Activated T-cell treated with anti-CD3 and anti-CD28 coated beads for 24 hours (primary cell): ENCODE measurements at places on chromosomes 1 and 21.

GRCh38 chr1:174218983-174219382 lies 59.7 kb downstream of the RABGAP1L start:
- no peak for DNase-seq

DNA sequence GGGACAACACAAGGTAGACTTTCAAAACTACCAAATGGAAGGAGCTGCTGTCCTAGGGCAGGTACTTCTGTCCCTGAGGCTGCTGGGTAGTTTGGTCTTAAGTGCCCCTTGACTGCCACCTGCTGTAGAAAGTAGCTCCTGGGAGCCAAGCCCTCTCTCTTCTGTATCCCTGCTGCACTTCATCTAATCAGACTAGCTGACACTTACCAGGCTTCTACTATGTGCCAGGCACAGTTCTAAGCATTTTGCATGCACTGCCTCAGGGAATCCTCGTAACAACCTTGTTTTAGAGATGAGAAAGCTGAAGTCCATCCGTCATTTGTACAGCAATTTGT lies 15.9 kb upstream of the SRSF4 start:
- no peak for DNase-seq

GRCh38 chr1:83077411-83077810 lies 921.5 kb downstream of the TTLL7 start:
- DNase-seq: no peak

DNA sequence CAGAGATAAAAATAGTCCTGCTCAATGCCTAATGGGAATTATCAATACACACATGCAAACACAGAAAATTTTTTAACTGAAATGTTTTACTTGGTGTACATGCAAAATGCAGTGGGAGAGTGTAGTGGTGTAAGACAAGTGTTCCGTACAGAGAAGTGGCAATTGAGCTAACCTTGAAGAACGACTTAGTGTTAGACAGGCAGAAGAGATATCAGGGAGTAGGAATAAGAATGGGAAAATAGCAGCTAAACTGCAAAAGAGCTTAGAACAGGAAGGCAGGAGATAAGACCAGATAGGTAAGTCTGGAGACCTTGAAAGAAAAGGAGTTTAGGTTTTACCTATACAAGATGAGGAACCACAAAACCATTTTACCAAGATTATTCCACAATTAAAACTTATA lies 9.0 kb downstream of the USP24 start:
- DNase-seq: no peak

- DNase-seq: no peak
Observed at GRCh38 chr1:93221913-93222312, 41.4 kb downstream of the CCDC18 start.

- DNase-seq: no peak
Observed at GRCh38 chr1:232183802-232184201, 446.1 kb downstream of the SIPA1L2 start.

- no peak for DNase-seq
Observed at GRCh38 chr1:8104278-8105236, 78.4 kb upstream of the ERRFI1 start.

- DNase-seq: no peak
Observed at GRCh38 chr21:35046880-35047229, 2.2 kb downstream of the RUNX1 start.

DNA sequence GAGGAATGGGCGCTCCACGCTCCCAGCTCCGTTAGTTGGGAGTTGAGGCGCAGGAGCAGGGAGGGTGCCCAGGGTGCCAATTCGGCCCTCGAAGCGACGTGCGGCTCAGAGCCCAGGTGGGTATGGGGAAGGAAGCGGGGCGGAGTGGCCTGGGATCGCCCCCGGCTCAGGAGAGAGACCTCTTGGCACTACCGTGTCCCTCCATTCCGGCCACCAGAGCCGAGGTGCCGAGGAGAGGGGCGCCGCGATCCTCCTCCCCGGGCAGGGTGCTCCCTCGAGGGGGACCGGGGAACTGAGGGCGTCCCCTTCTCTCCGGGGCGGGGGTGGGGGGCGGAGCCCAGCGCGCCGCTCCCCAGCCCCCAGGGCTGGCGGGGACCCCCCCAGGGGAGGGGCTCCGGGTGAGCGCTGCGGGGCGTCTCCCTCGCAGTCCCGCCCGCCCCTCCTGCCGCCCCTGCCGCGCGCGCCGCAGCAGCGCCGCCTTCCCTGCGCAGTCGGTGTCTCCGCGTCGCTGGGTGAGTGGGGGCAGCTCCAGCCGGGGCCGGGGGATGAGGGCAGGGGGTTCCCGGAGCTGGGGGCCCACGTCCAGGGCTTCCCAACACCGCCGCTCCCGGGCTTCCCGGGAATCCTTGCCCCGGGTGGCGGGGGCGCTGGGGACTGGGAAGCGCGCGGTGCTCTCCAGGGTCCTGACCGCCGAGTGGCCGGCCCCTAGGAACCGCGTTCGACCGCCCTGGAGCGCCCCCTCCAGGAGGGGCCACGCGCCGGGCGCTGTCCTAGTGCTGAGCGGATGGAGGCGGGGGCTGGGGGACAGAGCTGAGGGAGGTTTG lies at the start of gene HPCA:
TSS of gene HPCA (plus strand) at position 488 of the 824 bp plus-strand sequence. CDS start 2,408 bp downstream, outside the sequence.
- no peak for DNase-seq

DNA sequence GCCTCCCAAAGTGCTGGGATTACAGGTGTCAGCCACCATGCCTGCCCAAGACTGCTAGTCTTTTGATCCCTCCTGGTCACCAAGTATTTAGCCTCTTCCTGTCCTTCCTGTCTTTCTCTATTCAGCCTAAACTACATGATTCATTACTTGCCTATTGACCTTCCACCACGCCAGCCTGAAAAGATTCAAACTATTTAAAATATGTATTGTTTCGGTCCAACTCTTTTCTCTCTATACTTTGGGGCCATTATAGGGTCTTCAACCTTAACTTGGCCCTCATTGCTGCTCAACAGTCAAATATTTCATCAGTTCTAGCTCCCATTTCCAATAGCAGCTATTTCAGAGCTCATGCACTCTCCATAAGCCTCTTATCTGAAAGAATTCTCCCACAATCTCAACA lies 153.0 kb downstream of the TNFSF18 start:
- DNase-seq: no peak

DNA sequence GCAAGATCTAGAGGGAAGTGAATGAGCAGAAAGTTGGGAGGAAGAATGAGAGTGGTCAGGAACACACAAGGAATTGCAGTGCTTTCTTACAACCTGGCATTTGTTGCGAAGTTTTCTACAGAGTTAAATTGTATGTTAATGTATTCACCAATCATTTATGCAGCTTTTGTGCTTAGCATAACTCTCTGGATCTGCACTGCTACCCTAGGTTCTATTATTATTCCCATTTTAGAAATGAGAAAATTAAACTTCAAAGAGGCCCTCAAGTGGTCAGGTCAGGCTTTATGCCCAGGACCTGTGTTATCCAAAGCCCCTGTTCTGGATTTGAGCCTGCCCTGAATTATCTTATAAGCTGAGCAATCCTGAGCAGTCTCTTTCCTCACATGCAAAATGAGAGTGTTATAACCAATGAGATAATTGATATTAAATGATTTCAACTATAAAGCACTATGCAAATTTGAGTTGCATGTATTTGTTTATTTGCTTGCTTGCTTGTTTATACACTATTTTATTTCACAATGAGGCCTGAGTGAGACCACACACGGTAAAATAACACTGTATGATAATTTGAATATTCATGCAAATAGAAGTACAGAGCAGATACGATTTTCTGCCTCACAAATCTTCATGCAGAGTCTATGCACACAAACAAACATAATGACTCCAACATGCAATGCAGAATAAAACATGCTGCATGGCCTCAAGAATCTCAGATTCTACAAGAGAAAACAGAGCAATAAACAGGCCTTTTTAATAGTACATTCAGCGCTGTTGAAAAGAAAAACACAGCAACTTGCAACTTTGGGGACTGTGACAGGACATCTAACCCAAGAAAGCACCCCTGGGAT lies 323.0 kb downstream of the PLPP3 start:
- DNase-seq: no peak

DNA sequence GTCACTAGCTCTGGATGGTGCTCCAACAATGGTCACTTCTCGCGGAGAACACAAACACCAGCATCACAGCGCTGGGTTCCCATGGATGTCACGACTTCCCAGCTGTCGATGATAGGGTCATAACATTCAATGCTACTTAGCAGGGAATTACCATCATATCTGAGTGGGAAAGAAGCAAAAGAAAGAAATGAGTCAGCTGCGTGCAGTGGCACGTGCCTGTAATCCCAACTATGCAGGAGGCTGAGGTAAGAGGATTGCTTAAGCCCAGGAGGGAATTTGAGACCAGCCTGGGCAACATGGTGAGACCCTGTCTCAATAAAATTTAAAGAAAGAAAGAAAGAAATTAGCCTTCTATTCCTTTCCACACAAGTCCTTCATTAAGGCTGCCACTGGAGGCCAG lies 3.6 kb upstream of the RABIF start:
- no peak for DNase-seq

GRCh38 chr1:203453016-203453415 lies 22.6 kb upstream of the PRELP start:
- no peak for DNase-seq

- DNase-seq: peak; percentile 63
Observed at GRCh38 chr1:5514527-5515183, 477.6 kb downstream of the NPHP4 start.

- no peak for DNase-seq
Observed at GRCh38 chr1:217018648-217019047, 295.4 kb upstream of the ESRRG start.

DNA sequence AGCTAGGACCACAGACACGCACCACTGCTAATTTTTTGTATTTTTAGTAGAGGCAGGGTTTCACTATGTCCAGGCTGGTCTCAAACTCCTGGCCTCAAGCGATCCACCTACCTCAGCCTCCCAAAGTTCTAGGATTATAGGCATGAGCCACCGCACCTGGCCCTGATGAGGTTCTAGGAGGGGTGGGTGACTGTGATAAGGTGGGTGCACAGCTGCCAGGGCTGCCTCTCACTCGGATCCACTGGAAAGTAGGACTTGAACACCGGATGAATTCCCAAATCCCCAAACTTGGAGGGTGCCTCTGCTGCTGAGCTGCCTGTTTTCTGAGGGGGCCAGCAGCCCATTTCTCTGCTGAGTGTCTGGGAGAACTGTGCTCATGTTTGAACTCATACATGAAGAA lies 68.2 kb upstream of the PARP1 start:
- no peak for DNase-seq

GRCh38 chr1:151799179-151800022 lies 5.8 kb downstream of the LINGO4 start:
- DNase-seq: no peak

- no peak for DNase-seq
Observed at GRCh38 chr1:200965111-200965805, 58.3 kb downstream of the KIF21B start.

- peak; percentile 23 for DNase-seq
Observed at GRCh38 chr21:36156815-36157670, at the start of gene DOP1B. DOP1B (plus strand) TSS chr21:36156824; CDS start chr21:36164734, 7,910 bp downstream.
